Peyer's patch (tissue), 4 donors: ENCODE measurements at places on chromosomes 3 and 15. TPM values are rescaled to one million over a fixed set of nuclear protein-coding genes. Genes with fewer than 3 reads are reported as not detected.

DNA sequence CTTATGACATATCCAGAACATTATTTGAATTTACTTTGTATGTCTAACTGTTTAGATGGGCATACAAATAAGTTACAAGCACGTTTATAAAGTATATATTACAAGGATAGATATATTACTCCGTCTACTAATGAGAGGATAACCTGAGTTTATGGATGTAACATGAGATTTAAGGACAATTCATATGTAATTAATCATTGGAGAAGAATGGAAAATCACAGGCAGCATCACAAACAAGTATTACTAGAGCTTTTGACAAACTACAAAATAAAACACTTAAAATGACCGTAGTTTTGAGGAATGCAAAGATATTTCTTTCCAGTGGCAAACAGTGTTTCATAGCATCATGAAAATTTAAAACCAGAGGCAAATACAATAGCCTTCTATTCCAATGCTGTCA, 113.8 kb downstream of the ROBO1 start:
- H3K4me3 ChIP-seq, result no peak overlapping the region
- no peaks in the 10 kb centered on the region for H3K27me3 ChIP-seq
- no peaks in the 10 kb centered on the region for H3K36me3 ChIP-seq
- H3K4me1 ChIP-seq, result no peaks in the 10 kb centered on the region

DNA sequence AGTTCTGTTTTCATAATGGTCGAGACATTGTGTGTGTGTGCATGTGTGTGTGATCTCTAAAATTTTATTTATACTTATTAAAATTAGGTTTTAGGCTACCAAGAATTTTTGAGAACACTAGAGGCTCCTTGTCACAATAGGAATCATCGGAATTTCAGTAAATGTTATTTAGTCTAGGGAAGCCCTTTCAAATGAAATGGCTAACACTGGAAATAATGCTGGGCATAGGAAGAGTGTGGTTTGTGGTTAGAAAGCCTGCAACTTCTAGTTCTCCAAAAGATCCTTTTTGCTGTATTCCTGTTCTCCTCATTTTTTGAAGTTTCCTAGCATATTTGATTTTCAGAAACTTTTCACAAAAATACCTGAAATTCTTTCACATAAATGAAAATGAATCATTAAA, 92.5 kb upstream of the MBNL1 start:
- no peak overlapping the region for H3K4me3 ChIP-seq
- no peak for DNase-seq
- H3K36me3 ChIP-seq, result no peaks in the 10 kb centered on the region
- H3K27ac ChIP-seq, result no peak overlapping the region
- H3K4me1 ChIP-seq, result no peaks in the 10 kb centered on the region

GRCh38 chr3:196012941-196013476, 68.9 kb downstream of the TFRC start:
- H3K4me3 ChIP-seq, result no peak overlapping the region
- H3K27me3 ChIP-seq, result no peaks in the 10 kb centered on the region
- no peaks in the 10 kb centered on the region for H3K4me1 ChIP-seq
- no peak for DNase-seq
- H3K36me3 ChIP-seq, result no peaks in the 10 kb centered on the region

GRCh38 chr3:138097192-138098172, 17.9 kb downstream of the DZIP1L start:
- no peaks in the 10 kb centered on the region for H3K4me1 ChIP-seq
- no peak overlapping the region for H3K27ac ChIP-seq
- no peak for DNase-seq
- no peak overlapping the region for H3K4me3 ChIP-seq

DNA sequence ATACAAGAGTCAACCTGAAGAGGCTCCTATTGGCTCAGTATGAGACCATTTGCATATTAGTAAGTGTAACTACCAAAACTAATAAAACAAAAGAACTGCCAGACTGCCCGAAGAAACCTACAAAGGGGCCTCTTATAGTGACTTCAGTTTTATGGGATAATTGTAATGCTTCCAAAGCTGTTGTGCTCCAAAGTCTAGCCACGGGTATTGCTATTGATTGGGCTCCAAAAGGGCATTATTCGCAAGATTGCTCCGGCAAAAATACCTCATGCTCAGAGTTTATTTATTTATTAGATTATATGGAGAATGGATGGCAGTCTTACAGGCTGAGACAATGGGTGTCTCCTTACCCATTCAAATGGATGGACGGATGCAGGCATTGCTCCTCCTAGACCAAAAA, 11.4 kb downstream of the RPL22L1 start:
- no peaks in the 10 kb centered on the region for H3K4me1 ChIP-seq
- DNase-seq, result no peak
- H3K36me3 ChIP-seq, result no peaks in the 10 kb centered on the region
- no peaks in the 10 kb centered on the region for H3K27me3 ChIP-seq
- H3K4me3 ChIP-seq, result no peak overlapping the region

The C3orf85 gene
- total RNA-seq, result 71.9 TPM
